Ureter (tissue), 1 donor: ENCODE measurements at places on chromosomes 7 and 10. TPM values are rescaled to one million over a fixed set of nuclear protein-coding genes. Genes with fewer than 3 reads are reported as not detected.

The NOS3 gene
- 50.7 TPM for total RNA-seq

The AKR1C8 gene
- not detected for total RNA-seq

The GFRA1 gene
- 4.1 TPM for total RNA-seq

DNA sequence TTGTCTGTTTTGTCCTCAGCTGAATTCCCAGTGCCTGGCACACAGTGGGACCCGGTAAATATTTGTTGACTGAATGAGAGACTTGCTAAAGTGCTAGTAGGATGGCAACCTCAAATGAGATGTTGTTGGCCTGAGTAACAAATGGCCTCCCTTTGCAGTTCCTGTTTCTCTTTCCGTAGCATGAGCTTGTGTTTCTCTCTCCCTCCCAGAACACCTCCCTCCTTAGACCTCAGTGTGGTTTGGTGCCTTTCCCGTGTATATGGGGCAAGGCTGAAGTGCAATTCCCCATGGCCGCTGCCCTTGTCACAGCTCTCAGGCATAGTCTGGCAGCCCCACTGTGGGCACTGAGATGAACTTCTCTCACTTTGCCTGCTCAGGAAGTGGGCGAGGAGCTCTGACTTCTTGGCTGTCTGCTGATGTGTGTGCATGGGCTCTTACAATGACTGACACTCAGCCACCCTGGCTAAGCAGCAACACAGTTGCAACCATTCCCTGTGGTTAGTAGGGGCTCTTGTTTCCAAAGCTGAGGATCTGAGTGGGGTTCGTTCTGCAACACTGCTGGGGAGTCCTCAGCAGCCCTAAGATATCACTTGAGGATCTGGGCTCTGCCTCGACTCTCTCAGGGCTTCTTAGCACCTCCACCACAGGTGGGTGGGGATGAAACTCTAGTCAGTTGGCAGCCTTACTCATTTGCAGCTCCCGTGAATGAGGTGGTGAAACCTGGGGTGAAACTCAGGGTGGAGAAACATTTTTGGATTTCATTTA is 136.1 kb downstream of the ICA1 start:
- no peak for DNase-seq

DNA sequence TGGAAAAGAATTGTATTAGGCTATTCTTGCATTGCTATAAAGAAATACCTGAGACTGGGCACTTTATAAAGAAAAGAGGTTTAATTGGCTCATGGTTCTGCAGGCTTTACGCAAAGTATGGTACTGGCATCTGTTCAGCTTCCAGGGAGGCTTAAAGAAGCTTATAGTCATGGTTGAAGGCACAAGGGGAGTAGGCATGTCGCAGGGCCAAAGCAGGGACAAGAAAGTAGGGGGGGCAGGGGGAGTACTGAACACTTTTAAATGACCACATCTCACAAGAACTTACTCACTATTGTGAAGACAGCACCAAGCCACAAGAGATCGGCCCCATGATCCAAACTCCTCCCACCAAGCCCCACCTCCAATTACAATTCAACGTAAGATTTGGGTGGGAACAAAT is 152.5 kb upstream of the PHF14 start:
- DNase-seq = no peak

DNA sequence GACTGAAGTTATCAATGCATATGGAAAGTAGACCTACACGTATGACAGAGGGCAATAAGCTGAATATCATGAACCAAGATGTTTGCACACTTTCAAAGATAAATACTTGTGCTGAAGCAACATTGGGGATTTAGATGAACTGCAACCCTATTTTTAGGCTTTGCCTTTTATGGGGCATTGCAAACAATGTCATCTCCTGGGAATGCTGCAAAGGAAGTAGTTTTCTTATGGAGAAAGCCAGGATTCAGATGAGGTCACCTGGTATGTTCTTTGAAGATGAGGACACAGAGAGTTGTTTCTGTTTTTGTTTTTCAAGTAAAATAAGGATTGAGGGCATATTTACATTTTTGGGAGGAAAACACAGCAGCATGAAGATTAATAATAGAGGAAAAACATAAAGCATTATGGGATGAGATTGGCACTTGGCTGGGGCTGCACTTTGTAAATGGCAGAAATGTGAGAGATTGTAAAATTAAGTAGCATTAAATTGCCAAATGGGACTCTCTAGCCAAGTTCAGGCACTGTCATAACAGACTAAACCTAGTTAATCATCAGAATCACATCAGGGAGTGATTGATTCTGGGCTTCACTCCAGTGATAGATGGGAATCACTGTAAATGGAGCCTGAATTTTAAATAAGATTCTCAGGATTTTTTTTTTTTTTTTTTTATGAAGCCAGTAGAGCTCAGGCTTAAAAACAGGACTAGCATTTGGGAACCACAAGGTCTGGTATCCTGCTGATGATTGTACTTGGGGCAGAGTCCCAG is 63.1 kb downstream of the MALRD1 start:
- DNase-seq = no peak

DNA sequence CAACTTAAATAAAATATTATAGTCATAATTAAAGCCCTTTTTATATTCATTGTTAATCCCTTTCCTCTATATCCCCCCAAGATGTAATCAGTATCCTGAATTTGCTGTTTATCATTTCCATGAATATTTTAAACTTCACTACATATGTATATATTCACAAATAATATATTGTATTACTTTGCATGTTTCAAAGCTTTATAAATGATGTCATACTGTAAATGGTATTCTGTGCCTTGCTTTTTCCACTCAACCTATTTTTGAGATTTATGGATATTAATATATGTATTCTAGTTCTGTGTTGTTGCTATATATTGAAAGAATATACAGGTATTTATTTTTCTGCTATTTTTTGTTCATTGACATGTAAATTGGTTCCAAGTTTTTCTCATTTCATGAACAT is 173.1 kb downstream of the CCDC71L start:
- DNase-seq = no peak

DNA sequence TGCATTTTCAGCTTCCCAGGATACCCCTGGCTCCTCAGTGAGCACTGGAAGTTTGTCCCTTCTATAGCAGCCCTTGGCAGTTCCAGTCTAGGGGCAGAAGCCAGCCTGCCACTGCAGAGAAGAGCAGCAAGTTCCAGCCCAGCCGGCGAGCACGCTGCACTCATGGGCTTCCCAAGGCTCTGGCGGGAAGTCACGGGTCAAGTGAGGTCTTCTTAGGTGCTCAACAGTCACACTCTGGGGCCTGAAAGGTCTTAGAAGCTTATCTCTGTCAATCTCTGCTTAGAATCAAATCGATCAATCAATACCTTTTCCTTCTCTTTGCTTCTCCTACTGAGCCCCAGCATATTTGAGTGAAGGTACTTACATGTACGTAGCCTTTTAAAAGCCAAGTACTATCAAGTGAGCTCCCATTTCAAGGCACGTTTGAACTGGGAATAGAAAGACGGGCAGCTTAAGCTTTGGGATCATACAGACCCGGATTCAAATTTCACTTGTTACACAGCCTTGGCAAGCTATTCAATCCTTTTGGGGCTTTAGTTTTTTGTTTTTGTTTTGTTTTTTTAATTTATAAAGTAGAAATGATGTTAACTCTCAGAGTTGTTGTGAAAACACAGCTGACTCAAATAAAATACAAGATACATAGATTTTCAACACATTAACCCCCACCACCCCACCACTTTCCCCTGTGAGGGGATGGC is 152.6 kb upstream of the KLF14 start:
- DNase-seq = no peak

DNA sequence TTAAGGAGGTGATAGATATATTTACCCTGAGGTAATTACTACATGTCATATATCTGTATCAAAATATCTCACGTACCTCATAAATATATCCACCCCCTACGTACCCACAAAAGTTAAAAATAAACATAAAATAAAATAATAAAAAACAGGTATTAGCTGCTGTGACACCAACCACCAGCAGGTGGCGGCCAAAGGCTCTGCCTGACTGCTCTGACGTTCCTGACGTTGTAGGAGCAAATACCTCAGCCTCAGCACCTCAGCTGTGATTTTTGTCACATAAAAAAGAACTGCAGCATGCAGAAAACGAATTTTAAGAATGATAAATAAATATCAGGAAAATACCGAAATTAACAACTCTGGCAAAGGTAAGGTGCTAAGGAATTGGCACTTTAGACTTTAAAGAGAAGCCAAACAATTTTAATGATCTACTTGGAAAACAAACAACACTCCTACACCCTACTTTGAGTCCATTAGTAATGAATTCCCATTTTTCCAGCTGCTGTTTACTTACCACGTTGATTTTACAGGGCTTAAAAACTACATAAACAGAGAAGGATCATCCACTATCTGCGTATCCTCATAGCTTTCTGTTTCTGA is 125.4 kb upstream of the TARP start:
- no peak for DNase-seq
